ENCODE measurements at places on chromosomes 16 and 17. TPM values are rescaled to one million over a fixed set of nuclear protein-coding genes. Genes with fewer than 3 reads are reported as not detected.

Gene SULT1A1
- total RNA-seq = 7.1 TPM

Gene TBC1D10B
- total RNA-seq = 43.9 TPM

Gene VTN
- 0.40 TPM for total RNA-seq

Gene RASD1
- 0.19 TPM for total RNA-seq
